ENCODE measurements at places on chromosomes 1 and 21.

DNA sequence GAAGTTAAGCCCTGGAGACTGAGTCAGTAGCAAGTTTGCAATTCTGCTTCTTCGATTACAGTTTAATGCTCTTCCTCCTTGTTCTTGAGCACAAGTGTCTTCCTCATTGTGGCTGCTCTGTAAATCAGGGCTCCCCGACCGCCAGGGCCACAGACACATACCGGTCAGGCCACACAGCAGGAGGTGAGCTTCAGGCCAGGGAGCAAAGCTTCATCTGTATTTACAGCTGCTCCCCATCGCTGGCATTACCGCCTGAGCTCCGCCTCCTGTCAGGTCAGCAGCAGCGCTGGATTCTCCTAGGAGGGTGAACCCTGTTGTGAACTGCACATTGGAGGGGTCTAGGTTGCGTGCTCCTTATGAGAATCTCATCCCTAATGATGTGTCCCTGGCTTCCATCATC is 1.7 kb upstream of the TRAPPC10 start:
- DNase-seq = no peak

DNA sequence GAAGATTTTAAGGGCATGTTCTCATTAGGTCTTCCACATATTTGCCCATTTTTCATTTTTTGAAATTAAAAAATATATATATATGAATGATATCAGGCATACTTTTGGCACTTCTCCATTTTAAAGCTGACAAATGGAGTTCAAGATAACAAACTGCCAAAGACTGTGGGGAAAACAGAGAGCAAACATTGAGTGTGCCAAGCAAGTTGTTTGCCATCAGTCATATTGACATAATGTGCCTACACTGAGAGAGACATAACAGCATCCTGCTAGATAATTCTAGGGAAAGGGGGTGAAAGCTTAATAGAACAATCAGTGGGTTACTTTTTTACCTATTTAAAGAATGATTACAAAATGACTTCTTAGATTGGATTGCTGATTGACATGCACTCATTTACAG is 529.4 kb upstream of the CXADR start:
- no peak for DNase-seq

GRCh38 chr1:59697150-59697800 is 117.5 kb upstream of the HOOK1 start:
- no peak for DNase-seq

DNA sequence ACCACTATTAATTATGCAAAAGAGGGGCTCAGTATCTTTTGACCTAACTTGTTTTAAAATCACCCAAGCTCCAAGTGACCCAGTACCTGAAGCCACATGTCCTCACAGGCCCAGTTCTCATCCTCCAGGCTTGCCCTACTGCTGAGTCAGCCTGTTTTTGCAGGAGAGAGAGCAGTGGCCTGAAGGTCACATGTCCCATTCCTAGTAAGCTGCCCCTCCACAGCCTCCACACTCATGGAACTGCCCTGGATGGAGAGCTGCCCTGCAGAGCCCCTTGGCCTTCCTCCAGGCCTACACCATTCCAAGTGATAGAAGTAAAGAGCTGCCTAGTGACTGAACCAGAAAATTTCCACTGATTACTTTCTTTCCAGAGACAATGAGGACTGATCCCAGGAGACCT is 139.8 kb upstream of the ST6GALNAC5 start:
- no peak for DNase-seq

DNA sequence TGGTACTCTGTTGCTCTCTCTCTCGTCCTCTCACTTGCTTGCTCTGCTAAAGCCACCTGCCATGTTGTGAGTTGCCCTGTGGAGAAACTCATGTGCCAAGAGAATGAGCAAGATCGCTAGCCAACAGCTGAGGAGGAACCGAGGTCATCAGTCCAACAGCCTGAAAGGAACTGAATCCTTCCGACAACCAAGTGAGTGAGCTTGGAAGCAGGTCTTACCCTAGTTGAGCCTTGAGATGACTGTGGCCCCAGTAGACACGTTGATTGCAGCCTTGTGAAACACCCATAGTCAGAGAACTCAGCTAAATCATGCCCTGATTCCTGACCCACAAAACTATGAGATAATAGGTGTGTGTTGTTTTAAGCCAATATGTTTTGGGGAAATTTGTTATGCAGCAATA is 48.1 kb upstream of the BACH1 start:
- no peak for DNase-seq

All from NCI-H2171 (cell line).